ENCODE measurements at places on chromosomes 1 and 21.

DNA sequence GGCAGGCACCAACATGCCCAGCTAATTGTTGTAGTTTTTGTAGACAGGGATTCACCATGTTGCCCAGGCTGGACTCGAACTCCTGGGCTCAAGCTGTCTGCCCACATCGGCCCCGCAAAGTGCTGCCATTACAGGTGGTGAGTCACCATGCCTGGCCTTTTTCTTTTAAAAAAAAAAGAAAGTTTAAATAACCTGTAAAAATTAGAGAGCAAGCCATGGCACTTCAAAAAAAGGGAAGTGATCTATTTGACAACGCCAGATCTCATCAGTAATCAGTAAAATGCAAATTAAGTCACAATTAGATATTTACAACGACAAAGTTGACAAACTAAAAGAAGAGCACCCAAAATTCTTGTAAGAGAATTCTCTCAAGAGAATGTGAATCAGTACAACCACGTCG lies 2.9 kb upstream of the RBBP5 start:
- H3K4me1 ChIP-seq: peaks cover 23% of the 10 kb centered on the region
- H3K36me3 ChIP-seq: no peaks in the 10 kb centered on the region
- H3K27me3 ChIP-seq: no peaks in the 10 kb centered on the region
- DNase-seq: no peak

GRCh38 chr21:31409831-31410487 lies 65.9 kb upstream of the TIAM1 start:
- no peak for DNase-seq
- H3K27ac ChIP-seq: no peak overlapping the region
- H3K4me1 ChIP-seq: no peaks in the 10 kb centered on the region
- no peak overlapping the region for H3K4me3 ChIP-seq

- no peak overlapping the region for H3K4me3 ChIP-seq
- H3K27me3 ChIP-seq: no peaks in the 10 kb centered on the region
- H3K4me1 ChIP-seq: no peaks in the 10 kb centered on the region
- H3K36me3 ChIP-seq: peaks cover 7% of the 10 kb centered on the region
- H3K27ac ChIP-seq: no peak overlapping the region
Measured at GRCh38 chr21:43767984-43768867, 7.9 kb downstream of the CSTB start.

GRCh38 chr1:186104459-186104858 lies 270.6 kb downstream of the TPR start:
- no peak for DNase-seq
- H3K4me1 ChIP-seq: no peaks in the 10 kb centered on the region
- H3K27me3 ChIP-seq: no peaks in the 10 kb centered on the region
- H3K27ac ChIP-seq: no peak overlapping the region

- no peak overlapping the region for H3K27ac ChIP-seq
- no peaks in the 10 kb centered on the region for H3K36me3 ChIP-seq
- no peak for DNase-seq
- no peaks in the 10 kb centered on the region for H3K27me3 ChIP-seq
- no peak overlapping the region for H3K4me3 ChIP-seq
Measured at GRCh38 chr1:95415146-95415545, 181.1 kb downstream of the RWDD3 start.
